ENCODE measurements at places on chromosomes 2 and 18.

DNA sequence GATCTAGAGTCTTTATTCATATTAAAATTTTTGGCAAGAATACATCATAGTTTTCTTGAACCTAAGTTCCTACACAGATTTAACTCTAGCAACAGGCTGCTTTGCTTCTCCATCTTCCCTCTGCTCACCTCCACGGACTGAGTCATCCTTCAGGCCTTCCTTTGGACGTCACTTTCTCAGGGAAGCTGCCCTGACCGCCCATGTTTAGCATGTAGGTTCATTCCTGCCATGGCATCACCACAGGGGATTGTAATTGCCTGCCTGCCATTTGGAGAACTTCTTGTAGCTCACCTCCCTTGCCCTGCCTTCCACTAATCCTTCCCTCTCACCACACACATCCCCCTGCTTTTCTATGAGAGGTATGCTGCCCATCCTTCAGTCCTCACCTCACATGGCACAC, 43.9 kb upstream of the B3GNT2 start:
- no peak for DNase-seq

DNA sequence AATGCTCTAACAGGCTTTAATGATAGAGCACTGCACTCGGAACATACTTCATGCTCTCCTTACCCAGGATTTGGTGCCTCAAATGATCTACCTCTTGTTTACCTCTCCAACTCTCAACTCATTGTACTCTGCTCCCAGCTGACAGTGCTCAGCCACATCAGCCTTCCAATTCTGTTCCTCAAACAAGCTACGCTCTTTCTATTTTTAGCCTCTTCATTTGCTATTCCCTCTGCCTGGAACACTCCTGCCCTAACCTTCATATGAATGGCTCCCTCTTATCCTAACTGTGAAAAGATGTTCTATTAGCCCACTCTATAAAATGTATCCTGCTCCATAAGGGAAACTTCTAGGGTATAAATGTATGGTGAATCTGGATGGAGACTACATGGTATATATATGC, 42.5 kb downstream of the PIGN start:
- no peak for DNase-seq

DNA sequence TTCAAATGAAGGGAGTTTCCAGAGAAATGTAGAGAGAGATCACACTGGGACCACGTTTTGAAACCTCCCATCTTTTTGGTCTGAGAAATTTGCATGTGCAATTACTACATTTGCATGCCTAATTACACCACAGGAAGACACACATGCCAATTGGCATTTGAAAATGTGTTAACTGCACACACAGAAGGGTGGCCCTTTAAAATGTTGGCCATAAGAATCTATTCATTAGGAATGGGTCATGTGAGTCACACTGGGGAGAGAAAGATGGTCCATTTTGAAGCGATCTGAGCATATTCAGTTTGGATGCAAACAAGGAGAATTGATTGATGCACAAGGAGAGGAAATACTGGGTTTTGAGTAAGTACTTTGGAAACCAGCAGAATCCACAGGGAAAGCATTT, 1407.1 kb upstream of the ACVR2A start:
- no peak for DNase-seq

- no peak for DNase-seq
Observed at GRCh38 chr2:74856004-74856578, 22.2 kb downstream of the HK2 start.

DNA sequence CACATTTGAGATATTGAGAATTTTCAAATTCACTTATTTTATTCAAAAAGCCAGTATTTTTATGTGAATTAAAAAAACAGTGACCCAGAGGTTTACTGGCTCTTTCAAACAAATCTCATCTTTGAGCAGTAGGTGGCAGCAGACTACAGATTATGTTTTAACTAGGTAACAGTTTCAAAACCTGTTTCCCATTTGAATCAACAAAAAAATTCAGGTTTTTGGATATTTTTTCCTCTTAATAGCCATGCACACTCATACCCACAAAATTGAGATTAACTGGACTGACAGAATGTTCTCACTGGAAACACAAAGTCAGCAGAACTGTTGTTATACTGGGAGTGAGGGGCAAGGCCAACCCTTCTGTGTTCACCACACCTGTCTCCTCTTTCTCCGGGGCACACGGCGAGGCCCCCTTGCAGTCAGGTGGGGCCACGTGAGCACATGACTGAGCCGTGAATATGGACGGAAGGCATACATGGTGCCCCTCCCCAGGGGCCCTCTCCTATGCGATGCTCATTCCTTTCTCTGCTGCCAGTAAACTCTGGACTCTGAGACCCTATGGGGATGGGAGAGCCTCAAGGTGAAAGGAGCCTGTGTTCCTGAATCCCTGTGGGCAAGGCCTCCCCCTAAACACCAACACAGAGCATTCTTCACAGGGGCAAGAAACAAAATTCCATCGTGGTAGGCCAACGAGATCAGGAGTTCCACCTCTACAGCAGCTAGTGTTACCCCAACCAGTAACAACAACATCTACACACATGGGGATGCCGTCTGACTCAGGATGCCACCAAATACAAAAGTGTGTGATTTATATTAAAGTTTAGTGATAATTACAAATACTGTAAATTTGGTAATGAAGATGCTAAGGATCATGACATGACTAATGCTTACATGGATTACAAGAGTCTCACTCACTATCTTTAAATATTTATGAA, 80.4 kb downstream of the LPIN2 start:
- no peak for DNase-seq

DNA sequence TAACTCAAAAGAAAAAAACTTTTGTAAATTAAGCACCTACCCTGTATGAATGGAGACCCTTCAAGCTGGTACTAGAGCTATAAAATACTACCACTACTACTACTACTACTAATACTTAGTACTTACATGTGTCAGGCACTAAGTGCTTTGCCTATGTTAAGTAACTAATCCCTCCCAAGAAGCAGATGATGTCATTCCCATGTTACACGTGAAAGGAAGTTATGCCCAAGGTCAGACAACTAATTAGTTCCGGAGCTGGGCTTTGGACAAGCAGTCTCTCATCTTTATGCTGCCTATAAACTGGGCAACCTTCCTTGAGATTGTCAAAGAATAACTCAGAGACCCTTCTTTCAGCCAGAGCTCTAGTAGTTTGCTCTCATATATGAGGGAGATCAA, 13.9 kb upstream of the ATP6V1B1 start:
- no peak for DNase-seq

- DNase-seq: no peak
Observed at GRCh38 chr2:226742347-226742746, 57.3 kb downstream of the IRS1 start.

- no peak for DNase-seq
Observed at GRCh38 chr18:49618742-49619681, 57.2 kb downstream of the LIPG start.

DNA sequence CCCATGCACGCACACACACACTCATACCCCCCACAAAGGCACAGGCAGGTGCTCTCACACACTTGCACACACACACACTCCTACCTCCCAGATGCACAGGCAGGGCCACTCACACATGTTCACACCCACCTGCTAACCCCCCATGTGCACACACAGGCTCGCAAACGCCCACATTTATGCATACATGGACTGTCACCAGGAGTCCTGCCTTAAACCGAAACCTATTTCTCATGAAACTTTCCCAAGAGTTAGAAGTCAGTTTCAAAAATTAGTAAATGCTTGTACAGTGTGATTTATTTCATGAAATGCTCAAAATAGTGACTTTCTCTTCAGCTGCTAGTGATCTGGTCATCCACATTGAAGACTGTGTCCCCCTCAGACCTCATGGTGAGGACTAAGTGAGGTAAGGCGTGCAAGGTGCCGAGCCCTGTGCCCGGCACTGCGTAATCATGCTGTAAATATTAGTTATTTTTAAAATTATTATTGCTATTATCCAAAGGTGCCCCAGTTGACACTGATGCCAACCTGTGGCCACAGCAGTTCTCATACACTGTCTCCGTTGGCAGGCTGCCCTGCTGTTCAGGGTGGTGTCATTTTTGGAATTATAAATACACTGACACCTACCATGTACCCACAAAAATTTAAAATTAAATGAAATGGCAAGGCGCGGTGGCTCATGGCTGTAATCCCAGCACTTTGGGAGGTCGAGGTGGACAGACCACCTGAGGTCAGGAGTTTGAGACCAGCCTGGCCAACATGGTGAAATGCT, 12.4 kb downstream of the CNNM4 start:
- no peak for DNase-seq

DNA sequence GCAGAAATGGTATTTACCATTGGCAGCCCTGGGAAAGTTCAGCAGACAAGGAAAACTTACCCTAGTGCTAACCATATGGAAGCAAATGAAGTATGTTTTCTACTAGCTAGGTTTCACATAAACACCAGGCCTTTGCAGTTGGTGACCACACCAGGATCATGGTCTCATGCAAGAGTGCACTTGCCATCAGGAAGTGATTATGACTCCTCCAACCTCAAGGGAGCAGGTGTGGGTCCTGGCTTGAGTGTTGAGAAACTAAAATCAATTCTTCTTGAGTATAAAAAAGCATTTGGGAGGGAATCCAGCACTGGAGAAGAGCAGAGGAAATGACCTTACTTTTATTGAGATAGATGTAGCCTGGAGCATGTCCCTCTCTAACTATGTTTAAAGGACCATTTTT, 56.8 kb upstream of the SPAG16 start:
- no peak for DNase-seq

DNA sequence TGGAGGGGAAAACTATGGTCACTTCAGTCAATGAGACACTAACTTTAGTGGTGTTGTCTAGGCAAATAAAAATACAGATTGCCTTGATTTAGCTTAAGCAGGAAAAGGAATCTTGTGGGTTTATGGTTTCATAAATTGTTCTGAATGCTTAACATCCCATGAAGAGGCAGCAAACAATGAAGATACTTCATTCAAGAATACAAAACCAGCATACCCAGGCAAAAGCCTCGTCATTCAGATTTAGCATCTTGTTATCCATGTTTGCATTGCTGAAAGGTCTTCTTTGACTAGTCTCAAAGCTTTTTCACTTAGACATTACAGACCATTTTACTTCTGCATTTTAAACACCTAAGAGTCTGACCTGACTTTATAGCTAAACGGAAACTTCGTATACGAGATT, 272.7 kb upstream of the FSHR start:
- DNase-seq: no peak

DNA sequence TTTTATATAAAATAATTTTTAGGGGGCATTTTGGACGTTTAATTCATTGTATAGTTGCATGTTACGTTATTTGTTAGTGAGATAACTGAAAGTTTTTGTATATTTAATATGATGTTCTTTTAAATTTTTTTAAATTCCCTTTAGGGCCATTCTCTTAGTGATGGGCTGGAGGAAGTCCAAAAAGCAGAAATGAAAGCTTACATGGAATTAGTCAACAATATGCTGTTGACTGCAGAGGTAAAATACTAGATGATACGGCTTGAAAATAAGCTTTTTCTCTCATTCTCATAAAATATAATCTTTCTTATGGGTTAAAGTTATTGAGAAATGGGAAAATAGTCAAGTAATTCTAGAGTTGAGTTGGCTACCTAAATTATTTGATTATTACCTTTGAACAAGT, 58.9 kb downstream of the MTX2 start:
- DNase-seq: no peak

All from stimulated activated CD8-positive, alpha-beta memory T cell treated with anti-CD3 and anti-CD28 coated beads, Interleukin-15, amount 100 ng/mL, for 1 hour (primary cell).